Retina (tissue), 1 donor: ENCODE measurements at places on chromosomes 4 and X.

GRCh38 chr4:76744241-76744921 is 153.6 kb downstream of the SOWAHB start:
- DNase-seq = no peak

GRCh38 chrX:43655151-43656004 is 721 bp upstream of the MAOA start:
- peak; percentile 51 for DNase-seq

DNA sequence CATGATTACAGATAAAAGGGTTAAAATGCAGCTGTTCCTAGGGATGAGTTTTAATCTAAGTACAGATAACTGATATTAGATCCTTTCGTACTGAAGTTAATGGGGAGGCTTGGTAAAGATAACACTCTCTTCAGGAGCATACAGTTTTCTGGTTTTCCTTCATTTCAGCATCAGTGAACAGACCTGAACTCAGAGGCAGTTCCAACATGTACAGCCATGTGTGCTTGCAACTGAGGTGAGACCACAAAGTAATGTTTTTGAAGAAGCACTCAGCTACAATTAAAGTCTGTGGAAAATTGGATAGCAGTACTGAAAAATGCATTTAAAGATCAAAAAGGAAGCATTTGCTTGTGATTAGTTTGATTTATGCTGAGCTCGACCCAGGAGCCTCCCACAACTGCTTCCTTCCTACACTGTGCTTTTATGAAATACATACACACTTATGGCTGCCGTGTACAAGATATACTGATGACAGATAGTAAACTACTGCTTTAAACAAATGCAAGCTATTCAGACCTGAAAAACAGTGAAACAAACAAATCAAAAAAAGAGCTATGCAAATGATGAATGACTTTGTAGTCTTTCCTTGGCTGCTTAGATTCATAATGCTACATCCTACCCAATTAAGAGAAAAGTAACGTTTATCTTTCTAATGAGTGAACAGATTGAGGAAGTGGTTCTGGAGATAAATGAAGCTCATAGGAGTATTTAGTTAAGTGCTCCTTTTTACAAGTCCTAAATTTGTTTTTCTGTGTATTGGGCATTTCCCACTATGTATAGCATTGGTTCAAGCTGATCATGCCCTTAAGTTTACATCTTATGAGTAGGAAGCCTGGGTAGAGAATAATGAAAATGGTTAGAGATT is 68.4 kb downstream of the PDLIM5 start:
- no peak for DNase-seq

DNA sequence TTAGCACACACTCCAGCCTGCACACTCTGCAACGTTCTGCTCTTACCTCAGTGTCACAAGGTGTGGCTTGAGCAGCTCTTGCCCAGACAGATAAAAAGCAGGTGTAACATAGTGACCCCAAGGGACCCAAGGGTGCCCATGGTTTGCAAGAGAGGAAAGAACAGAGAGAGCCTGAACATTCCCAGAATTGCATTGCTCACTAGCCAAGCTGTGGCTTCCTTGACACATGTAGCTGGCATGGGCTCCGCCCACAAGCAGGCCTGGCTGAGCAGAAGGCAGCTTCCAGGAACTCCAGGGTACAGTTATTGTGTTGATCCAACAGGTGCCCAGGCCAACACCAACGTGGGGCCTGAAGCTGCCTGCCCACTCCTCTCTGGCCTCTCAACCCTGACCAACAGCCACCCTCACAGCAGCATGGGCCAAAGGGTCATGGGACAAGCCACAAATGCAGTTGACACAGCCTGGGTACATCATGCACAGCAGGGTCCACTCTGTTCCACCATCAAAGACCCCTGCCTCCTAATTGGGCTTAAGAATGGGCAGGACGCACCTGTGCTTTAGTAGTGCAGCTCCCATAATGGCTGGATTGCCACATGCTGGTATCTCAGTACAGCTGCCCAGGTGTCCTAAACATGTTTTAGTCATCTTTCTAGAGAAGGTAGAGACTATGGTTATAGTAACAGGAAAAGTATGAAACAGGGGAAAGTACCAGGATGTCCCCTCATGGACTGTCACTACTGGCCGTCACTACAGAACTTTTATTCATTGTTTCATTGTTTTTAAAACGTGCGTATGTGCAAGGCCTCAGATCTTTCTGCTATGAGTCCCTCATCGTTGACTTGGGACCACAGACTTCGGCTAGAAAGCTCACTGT is 73.7 kb upstream of the ACSL1 start:
- DNase-seq = no peak

GRCh38 chr4:22780317-22780716 is 87.6 kb downstream of the GBA3 start:
- no peak for DNase-seq

- no peak for DNase-seq
Measured at GRCh38 chr4:22607382-22607781, 85.4 kb upstream of the GBA3 start.

DNA sequence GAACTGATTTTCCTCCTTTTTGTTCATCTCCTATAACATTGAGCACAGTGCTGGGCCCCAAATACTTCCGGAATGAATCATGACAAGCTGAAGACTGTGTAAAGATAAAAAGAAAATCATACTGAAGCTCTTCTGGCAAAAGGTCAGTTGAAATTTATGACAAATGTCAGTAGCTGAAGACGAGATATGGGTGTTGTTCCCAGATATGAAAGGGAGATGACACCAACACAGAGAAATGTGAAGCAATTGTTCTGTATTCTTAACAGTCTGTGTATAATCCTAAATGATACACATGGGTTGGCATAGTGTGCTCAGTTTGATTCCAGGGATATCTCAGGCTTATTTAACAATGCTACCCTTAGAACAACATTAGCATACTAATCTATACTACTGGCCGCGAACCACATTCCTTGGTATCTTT is 170.5 kb upstream of the PITX2 start:
- no peak for DNase-seq

DNA sequence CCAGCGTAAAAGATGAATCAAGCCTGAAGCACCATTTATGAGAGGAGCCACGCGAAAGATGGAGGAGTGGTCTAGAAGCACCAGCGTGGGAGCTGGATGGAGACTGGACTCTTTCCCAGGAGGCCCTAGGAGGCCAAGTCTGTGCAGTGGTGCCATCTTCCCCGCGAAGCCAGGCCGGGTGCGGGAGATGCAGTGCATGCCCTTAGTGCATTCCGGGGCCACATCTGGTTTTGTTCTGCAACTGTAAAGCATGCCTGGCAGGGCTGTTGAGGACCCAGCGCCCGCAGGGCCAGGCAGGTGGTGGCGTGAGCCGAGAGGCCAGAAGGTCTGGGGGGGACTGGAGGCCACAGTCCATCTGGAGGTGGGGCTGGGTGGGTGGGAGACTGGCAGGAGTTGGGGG is 78.6 kb upstream of the ADRA2C start:
- no peak for DNase-seq

DNA sequence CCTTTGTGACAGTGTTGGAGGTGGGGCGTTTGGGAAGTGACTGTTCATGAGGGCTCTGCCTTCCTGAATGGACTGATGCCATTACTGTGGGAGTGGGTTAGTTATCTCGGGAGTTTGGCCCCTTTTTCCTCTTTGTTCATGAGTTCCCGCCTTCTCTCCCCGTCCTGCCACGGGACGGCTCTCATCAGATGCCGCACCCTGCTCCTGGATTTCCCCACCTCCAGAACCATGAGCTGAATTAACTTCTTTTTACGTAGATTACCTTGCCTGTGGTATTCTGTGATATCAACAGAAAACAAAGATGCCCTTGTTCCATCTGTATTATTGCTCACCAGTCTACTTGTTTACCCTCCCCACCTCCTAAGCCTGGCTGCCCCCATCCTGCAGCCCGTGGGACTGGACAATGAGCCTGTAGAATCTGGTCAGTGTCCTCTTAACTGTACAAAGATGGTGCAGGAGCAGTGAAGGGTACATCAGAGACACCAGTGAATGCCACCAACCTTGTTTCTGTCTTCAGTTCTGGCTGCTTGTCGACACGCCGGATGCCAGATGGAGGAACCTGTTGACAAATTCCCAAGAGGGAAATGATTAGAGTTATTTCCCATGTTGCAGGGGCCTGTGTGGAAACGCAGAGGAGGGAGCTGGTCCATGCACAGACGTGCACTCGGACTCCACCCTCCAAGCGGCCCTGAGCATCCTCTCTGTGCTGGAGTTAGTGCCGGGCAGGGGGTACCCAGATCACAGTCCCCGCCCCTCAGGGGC is 104.7 kb downstream of the ABLIM2 start:
- DNase-seq = no peak

- DNase-seq = peak; percentile 76
Measured at GRCh38 chr4:1683736-1684505, at the start of gene FAM53A. FAM53A (minus strand) TSS chr4:1684313; CDS start chr4:1668741, 15,572 bp downstream.
